ENCODE measurements at places on chromosomes 12 and 14.

- DNase-seq: no peak
These were observed 581.2 kb downstream of the ALG10 start for GRCh38 chr12:34603382-34604035.

GRCh38 chr14:35250319-35250718 lies 41.9 kb upstream of the PSMA6 start:
- no peak for DNase-seq

GRCh38 chr12:54160769-54161480 lies 27.9 kb downstream of the SMUG1 start:
- DNase-seq: peak; percentile 45

DNA sequence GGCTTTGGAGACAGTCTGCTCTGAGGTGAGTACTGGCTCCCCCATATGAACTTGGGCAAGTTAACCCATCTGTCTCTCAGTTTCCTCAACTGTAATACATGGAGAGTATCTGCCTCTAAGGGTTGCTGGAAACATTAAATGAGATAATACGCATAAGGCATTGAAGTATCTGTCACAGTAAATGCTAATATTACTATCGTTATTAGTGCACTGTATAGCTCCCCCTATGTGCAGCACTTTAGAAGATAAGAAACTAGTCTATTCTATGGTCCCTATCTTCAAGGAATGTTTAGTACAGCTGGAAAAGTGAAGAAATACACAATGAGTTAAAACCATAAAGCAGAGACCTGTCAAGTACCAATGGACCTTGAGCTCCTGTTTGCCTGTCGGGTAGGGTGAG lies 51.7 kb upstream of the CFL2 start:
- no peak for DNase-seq

DNA sequence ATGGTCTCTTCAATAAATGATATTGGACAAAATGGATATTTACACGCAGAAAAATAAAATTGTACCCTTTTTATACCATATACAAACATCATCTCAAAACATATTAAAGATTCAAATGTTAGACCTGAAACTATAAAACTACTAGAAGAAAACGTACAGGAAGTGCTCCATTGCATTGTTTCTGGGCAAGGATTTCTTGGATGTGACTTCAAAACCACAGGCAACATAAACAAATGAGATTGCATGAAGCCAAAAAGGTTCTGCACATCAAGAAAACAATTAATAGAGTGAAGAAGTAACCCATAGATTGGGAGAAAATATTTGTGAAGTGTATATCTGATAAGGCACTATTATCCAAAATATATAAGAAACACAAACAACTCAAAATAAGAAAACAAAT lies 812.4 kb downstream of the NRXN3 start:
- DNase-seq: no peak

GRCh38 chr12:30989754-30990153 lies 63.2 kb downstream of the TSPAN11 start:
- DNase-seq: no peak

DNA sequence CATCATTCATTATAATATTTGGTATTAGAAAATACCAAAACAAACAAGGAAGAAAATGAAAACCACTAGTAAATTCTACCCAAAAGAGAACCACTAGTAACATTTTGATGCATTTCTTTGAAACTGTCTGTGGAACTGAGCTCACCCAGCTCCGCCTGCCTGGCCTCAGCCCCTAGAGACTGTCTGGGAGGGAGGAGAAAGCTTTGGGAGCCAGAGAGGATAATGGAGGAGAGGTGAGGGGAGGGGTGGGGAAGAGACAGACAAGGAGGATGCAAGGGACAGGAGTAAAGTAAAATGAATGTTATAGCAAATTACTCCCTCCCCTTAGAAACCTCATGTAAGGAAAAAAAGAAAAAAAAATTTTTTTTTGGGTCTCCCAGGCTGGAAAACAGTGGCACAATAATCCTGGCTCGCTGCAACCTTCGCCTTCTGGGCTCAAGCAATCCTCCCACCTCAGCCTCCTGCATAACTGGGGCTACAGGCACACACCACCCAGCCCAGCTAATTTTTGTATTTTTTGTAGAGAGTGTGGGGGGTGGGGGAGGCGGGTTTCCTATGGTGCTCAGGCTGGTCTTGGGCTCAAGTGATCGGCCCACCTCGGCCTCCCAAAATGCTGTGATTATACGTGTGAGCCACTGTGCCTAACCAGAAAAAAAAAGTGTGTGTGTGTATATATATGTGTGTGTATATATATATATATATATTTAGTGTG lies 3.2 kb upstream of the MMP19 start:
- no peak for DNase-seq

GRCh38 chr12:28232211-28232928 lies 42.1 kb downstream of the CCDC91 start:
- no peak for DNase-seq

- DNase-seq: peak; percentile 93
These were observed 586.3 kb downstream of the LRFN5 start for GRCh38 chr14:42192738-42193653.

DNA sequence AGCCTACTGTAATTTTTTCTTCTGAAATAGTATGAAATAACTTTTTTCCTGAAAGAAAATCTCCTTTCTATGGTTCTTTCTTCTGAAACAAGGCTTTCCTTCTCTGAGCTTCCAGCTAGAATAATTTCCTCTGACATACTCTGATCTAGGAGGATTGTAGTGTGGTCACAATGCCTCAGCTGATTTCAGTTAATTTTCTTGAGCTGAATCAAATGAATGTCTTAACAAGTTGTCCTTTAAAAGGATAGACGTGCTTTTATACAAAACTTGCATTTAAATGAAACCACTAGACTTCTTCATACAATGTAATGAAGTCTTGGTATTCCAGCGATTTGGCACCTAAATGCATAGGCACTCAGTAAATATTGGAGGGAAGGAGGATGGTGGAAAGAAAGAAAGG lies 94.4 kb downstream of the BICD1 start:
- DNase-seq: no peak
